Psoas muscle (tissue), 8 donors: ENCODE measurements at places on chromosomes 16 and 17. TPM values are rescaled to one million over a fixed set of nuclear protein-coding genes. Genes with fewer than 3 reads are reported as not detected.
A peak's percentile ranks its signal among the peaks of the same experiment; 100 is the strongest.

- H3K27ac ChIP-seq = no peak overlapping the region
- H3K4me1 ChIP-seq = no peaks in the 10 kb centered on the region
- no peaks in the 10 kb centered on the region for H3K27me3 ChIP-seq
These were observed 111.6 kb downstream of the DYNLRB2 start for GRCh38 chr16:80652441-80652840.

DNA sequence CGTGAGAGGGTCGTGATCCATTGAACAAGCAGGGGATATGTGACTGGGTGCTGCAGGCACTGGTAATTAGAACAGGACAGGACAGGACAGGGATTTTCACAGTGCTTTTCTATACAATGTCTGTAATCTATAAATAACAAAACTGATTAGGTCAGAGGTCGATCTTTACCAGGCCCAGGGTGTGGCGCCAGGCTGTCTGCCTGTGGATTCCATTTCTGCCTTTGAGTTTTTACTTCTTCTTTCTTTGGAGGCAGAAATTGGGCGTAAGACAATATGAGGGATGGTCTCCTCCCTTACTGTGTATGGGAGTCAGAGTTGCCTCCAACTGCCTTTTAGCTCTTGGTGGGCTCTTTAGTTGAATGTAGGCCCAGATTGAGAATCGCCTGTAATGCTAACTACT, 1.5 kb upstream of the ZNF764 start:
- H3K27ac ChIP-seq = no peak overlapping the region
- H3K4me1 ChIP-seq = peaks cover 21% of the 10 kb centered on the region
- no peak for DNase-seq
- H3K27me3 ChIP-seq = no peaks in the 10 kb centered on the region
- H3K36me3 ChIP-seq = peaks cover 10% of the 10 kb centered on the region
- no peak overlapping the region for H3K4me3 ChIP-seq

ANTKMT gene
- 35.5 TPM for total RNA-seq

- peaks cover 11% of the 10 kb centered on the region for H3K4me1 ChIP-seq
- no peak overlapping the region for H3K4me3 ChIP-seq
- DNase-seq = peak; percentile 73
- H3K27ac ChIP-seq = no peak overlapping the region
These were observed 3.8 kb upstream of the NAT9 start for GRCh38 chr17:74779948-74780400.

DNA sequence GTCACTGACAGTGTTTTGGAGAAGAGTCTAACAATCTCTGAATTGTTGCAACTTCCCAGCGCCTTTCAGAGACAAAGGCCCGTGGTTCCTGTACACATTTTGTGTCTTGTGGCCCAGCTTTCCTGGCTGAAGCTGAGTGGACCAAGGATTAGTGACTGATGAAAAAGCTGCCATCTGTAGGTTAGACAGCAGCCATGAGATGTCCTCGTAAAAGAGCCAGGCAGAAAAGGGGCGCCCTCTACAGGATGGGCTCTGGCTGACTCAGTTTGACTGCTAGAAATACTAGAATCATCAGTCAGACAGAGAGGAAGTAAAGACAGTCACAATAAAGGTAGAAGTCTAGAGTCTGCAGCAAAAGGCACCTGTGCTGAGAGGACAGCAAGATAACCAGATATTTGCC, 26.5 kb upstream of the NF1 start:
- no peak overlapping the region for H3K4me3 ChIP-seq
- H3K4me1 ChIP-seq = peaks cover 10% of the 10 kb centered on the region
- no peaks in the 10 kb centered on the region for H3K27me3 ChIP-seq
- no peaks in the 10 kb centered on the region for H3K36me3 ChIP-seq

- peaks cover 19% of the 10 kb centered on the region for H3K27me3 ChIP-seq
- no peak for DNase-seq
- no peaks in the 10 kb centered on the region for H3K4me1 ChIP-seq
- no peaks in the 10 kb centered on the region for H3K36me3 ChIP-seq
- H3K27ac ChIP-seq = no peak overlapping the region
These were observed 1.2 kb upstream of the SHISA9 start for GRCh38 chr16:12900156-12900555.

GRCh38 chr17:79135628-79136405, 61.2 kb downstream of the ENGASE start:
- no peak for DNase-seq
- no peak overlapping the region for H3K4me3 ChIP-seq
- H3K36me3 ChIP-seq = no peaks in the 10 kb centered on the region
- no peak overlapping the region for H3K27ac ChIP-seq

GRCh38 chr17:4127555-4127954, 15.3 kb downstream of the ZZEF1 start:
- no peaks in the 10 kb centered on the region for H3K27me3 ChIP-seq
- peaks cover 9% of the 10 kb centered on the region for H3K36me3 ChIP-seq
- H3K4me1 ChIP-seq = peaks cover 10% of the 10 kb centered on the region
- no peak overlapping the region for H3K27ac ChIP-seq
- DNase-seq = no peak
- no peak overlapping the region for H3K4me3 ChIP-seq

DNA sequence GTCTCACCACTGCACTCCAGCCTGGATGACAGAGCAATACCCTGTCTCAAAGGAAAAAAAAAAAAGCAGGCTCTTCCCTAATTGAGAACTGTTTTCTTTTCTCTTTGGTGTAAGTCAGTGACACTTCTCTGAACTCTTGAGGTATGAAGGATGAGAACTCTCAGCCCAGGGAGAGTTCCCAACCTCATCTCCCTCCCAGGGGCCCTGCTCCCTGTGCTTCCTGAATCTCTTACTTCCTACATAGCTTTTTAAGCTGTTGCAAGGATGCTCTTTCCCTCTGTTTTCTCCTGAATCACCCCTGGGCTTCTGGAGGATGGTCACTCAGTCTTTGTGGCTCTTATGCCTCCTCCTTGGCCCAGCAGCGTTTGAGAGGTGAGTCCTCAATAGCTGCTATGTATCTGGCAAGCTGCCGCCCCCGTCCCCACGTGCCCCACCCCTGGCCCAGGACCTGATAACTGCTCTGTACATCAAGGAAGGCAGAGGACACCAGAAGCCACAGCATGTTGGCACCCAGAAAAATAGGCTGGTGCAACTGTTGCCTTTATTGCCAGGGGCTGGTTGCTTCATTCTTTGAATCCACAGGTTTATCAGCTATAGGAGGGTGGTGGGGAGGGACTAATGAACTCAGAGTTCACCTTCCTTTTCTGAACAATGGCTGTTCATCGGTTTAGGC, 24.0 kb downstream of the IGF2BP1 start:
- no peak overlapping the region for H3K4me3 ChIP-seq
- peaks cover 6% of the 10 kb centered on the region for H3K27me3 ChIP-seq
- no peaks in the 10 kb centered on the region for H3K36me3 ChIP-seq
- no peaks in the 10 kb centered on the region for H3K4me1 ChIP-seq

KCNG4 gene
- 0.10 TPM for total RNA-seq

DNA sequence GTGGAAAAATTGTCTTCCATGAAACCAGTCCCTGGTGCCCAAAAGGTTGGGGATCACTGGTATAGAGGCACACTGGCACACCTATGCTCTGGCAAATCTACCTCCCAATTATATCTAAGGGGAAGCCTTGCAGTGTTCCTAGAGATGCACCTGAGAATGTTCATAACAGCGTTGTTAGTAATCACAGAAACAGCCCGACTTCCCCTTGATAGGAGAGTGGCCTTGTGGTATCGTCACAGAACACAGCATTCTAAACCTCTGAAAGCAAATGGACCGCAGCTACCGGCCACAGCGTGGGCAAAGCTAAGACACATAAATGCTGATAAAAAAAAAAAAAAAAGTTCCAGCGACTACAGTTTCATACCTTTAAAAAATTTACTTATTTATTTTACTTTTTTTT, 39.1 kb upstream of the ADGRG1 start:
- no peaks in the 10 kb centered on the region for H3K4me1 ChIP-seq
- no peak overlapping the region for H3K27ac ChIP-seq
- H3K27me3 ChIP-seq = no peaks in the 10 kb centered on the region
- H3K4me3 ChIP-seq = no peak overlapping the region
- DNase-seq = no peak

- no peaks in the 10 kb centered on the region for H3K4me1 ChIP-seq
- H3K4me3 ChIP-seq = no peak overlapping the region
- peaks cover 6% of the 10 kb centered on the region for H3K36me3 ChIP-seq
- H3K27ac ChIP-seq = no peak overlapping the region
These were observed 16.8 kb downstream of the SMCR8 start for GRCh38 chr17:18331879-18332278.

GRCh38 chr17:31802502-31802901, 56.5 kb downstream of the COPRS start:
- H3K27ac ChIP-seq = no peak overlapping the region
- no peak overlapping the region for H3K4me3 ChIP-seq
- no peaks in the 10 kb centered on the region for H3K36me3 ChIP-seq
- H3K27me3 ChIP-seq = no peaks in the 10 kb centered on the region
- DNase-seq = no peak

DNA sequence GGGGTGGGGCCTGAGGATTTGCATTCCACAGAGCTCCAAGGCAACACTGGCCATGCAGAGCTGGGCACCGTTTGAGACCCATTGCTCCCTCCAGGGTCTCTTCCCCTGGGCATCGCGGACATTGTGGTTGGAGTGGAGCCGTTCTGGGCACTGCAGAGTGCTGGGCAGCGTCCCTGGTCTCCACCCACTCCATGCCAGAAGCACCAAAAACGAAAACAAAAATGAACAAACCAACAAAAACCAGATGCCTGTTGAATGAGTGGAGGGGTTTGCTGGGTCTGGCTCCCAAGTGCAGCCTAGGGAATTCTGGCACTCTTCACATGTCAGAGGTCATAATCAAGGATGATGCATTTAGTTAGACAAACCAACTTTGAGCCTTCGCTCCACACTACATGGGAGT, 17.9 kb downstream of the WNT9B start:
- H3K4me3 ChIP-seq = no peak overlapping the region
- H3K36me3 ChIP-seq = no peaks in the 10 kb centered on the region
- no peak for DNase-seq
- peaks cover 5% of the 10 kb centered on the region for H3K4me1 ChIP-seq
- peaks cover 2% of the 10 kb centered on the region for H3K27me3 ChIP-seq

DNA sequence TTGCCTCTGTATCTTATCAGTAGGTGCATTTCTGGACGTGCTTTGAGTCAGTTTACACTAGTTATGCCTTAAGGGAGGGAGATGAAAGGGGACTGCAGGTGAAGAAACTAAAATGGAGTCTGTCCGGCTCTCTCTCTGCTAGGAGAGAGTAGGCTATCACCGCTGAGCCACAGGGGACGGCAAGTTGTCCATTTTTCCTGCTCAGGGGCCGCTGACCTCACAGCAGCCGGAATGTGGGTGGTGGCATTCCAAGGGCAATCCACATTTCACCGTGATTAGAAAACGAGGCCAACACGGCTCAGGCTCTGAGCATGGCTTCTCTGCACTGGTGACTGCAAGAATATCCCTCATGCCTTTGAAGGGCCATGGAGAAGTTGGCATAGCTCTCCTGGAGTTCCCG, 19.0 kb upstream of the KLHDC4 start:
- DNase-seq = no peak
- H3K27me3 ChIP-seq = no peaks in the 10 kb centered on the region
- no peaks in the 10 kb centered on the region for H3K36me3 ChIP-seq
- no peak overlapping the region for H3K27ac ChIP-seq

MRPL45 gene
- 55.5 TPM for total RNA-seq

GRCh38 chr16:53998966-53999522, 287.5 kb downstream of the IRX3 start:
- no peak overlapping the region for H3K4me3 ChIP-seq
- H3K4me1 ChIP-seq = peaks cover 22% of the 10 kb centered on the region
- H3K27ac ChIP-seq = no peak overlapping the region
- no peak for DNase-seq
- no peaks in the 10 kb centered on the region for H3K36me3 ChIP-seq

DNA sequence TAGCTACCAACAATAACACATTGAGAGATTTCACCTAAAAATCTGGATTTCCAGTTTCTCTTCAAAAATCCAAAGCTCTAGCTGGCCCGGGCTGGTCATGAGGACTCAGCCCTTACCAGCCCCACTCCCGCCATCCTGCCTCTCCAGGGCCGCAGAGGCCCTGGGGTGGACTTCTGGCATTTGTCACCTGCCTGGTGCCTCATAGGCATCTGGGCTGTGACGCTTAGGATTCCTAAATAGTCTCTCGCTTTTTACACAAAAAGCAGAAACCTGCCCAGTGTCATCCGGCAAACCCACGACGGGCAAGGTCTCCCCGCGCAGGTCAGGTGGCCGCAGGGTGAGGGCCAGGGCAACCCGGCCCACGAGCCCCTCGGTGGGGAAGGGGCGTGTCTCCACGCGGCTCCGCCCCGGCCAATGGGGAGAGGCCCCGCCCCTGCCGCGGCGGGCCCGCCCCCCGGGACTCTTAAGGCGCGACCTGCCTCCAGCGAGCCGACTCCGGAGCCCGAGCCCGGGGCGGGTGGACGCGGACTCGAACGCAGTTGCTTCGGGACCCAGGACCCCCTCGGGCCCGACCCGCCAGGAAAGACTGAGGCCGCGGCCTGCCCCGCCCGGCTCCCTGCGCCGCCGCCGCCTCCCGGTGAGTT, at the start of gene VASN:
Gene VASN, plus strand, starts transcription at position 492 of the 644 bp plus-strand sequence. CDS start 9,030 bp downstream, outside the sequence.
- DNase-seq = peak; percentile 89
- H3K4me1 ChIP-seq = peaks cover 19% of the 10 kb centered on the region
- peak within 1 kb of the TSS; percentile 74 for H3K27ac ChIP-seq
- no peaks in the 10 kb centered on the region for H3K36me3 ChIP-seq

ACSM5 gene
- 7.9 TPM for total RNA-seq

DNA sequence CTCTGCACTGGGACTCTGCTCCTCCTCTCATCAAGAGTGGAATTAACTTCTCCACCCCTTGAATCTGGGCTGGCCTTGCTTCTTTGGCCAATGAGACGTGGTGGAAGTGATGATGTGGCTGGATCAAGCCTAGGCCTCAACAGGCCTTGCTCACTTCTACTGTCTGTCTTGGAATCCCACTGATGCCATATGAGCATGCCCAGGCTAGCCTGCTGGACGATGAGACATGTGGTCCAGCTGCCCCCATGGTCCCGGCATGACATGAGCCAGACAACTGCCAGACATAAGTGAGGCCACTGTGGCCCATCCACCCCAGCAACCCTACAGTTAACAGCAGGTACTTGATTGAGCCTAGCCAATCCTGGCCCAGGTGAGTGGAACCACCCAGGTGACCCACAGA, 18.7 kb downstream of the VAC14 start:
- peaks cover 8% of the 10 kb centered on the region for H3K36me3 ChIP-seq
- no peak for DNase-seq
- no peaks in the 10 kb centered on the region for H3K27me3 ChIP-seq
- H3K4me3 ChIP-seq = no peak overlapping the region
- H3K4me1 ChIP-seq = peaks cover 6% of the 10 kb centered on the region

DNA sequence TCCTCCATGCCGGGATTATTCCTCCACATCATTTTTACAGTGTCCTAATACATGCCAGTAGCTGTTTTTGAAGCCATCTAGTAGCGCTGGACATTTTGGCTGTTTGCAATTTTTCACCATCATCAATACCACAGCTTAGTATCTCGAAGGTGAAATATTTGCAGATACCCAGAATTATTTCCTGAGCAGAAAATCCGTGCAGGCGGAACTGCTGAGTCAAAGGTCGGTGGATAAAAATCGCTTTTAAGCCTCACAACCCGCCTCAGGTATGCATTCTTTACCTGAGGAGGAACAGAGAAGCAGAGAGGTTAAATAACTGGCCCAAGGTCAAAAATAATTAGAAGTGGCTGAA, 584 bp upstream of the TNRC6A start:
- DNase-seq = no peak
- H3K4me3 ChIP-seq = peak overlapping the region; percentile 90
- peaks cover 14% of the 10 kb centered on the region for H3K36me3 ChIP-seq
- no peaks in the 10 kb centered on the region for H3K27me3 ChIP-seq
